ENCODE measurements at places on chromosomes 12 and 14.

- no peak for DNase-seq
Observed at GRCh38 chr14:76056128-76056527, 70.6 kb downstream of the IFT43 start.

GRCh38 chr12:50508970-50509663 lies 4.3 kb downstream of the DIP2B start:
- DNase-seq: no peak

GRCh38 chr12:32290411-32290810 lies 108.9 kb upstream of the FGD4 start:
- no peak for DNase-seq

DNA sequence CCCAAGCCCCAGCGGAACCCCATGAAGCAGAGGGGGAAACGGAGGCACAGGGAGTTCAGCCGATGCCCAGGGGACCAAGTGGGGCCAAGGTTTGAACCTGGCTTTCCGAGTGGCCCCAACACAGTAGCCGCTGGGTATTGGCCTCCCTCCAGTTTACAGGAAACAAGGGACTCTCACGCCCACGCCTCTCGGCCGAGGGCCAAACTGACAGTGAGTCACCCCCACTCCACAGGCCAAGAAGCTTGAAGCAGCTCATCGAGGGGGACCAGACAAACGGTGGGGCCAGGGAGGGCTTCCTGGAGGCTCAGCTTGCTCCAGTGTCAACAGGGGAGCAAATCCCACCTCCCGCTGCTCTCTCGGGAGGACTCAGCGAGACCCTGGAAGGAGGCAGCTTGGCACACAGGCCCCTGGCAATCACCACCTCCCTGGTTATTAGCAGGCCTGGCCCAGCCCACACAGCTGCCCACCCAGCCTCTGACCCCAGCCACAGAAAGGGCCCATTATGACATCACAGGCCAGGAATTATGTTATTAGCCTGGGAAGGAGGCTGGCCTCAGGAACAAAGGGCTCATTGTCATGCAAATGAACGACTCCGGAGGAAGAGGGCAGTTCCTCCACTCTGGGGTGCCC lies 54.6 kb downstream of the NCOR2 start:
- DNase-seq: no peak

DNA sequence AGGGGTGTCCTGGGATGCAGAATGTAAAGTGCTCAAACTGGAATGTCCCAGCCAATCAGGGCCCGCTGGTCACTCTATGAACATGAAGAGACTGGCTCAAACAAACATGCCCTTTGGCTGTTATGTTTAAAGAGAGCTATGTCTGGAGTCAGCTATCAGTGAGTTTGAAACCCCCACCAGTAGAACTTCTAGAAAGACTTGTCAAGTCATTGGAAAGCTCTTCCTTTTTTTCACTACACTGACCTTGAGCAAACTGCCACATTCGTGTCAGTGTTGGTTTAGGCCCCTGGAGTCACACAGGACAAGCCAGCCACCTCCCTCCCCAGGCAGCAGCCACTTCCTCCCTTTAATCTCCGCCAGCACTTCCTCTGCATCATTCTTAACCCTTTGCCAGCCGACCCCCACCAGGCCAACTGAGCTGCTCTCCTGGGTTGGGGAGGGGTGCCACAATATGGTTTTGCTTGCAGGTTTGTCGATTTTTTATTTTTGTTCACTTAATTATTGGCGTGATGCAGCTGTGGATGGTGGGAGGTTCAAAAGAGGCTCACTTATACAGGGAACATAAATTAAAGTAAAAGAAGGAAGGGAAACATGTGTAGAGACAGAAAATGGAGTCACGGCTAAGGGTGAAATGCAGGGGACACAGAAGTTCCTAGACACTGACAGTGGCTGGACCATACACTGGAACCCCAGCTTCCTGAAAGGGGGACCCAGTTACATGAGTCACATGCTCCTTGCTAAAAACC lies 25.3 kb downstream of the CMKLR1 start:
- no peak for DNase-seq

DNA sequence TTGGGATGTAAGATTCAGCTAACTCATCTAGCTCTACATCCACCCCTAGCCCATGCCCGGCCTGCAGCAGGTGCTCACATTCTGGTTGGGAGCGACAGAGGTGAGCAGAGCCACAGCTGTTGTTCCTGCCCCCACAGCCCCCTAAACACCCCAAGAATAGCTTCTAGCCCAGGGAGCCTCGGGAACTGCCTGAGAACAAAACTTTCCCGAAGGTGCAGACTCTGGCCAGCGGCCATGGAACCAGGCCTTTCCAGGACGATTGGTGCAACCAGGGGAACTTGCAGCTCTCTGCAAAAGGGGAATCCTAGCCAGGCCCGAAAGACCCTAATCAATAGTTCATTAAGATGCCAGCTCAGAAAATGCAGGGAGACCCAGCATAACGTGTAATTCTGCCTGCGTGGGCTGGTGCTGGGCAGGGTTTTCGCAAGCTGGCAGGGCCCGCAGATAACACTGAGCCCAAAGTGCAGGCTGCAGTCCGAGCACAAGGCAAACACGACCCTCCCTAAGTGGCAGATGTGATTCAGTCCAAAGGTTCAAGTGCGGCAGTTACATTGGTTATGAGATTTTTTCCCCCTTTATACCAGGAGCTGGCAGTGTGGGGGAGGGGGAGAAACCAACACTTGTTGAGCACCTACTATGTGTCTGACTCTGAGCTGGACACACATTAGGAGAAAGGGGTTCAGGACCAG lies 122.5 kb upstream of the MAP1LC3B2 start:
- DNase-seq: no peak

DNA sequence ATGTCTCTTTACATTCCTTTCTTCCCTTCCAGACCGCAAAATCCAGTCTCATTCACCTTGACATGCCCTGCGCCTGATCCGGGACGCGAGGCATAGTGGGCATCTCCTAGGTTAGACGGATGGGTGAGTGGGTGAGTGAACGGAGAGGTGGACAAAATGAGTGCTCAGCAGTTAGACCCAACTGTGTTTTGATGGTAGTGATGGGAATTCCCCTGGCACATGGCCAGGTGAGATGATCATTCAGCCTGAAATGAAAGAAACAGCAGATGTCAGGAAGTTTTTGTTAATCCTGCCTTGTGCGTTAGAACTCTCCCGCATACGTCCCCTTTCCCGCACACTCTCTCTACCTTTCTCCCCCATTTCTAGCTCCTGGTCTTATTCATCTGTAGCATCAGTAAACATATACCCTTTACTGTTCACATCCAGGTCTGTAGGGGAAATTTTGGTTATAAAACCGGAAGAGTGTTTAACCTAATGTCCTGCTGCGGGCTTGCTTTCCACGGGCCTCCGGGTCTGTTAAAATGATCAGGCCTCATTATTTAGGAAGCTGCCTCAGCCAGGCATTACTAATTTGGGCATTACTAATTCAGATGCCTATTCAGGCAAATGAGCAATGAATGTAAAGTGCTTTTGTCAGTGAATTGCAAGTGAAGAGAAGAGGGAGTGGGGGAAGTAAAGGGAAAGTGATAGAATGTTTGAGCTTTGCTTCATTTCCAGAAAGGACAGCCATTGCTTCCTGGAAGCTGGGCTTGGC lies 172.8 kb downstream of the ETV6 start:
- DNase-seq: peak; percentile 49

- peak; percentile 32 for DNase-seq
Observed at GRCh38 chr12:130013771-130014484, 110.1 kb upstream of the TMEM132D start.

DNA sequence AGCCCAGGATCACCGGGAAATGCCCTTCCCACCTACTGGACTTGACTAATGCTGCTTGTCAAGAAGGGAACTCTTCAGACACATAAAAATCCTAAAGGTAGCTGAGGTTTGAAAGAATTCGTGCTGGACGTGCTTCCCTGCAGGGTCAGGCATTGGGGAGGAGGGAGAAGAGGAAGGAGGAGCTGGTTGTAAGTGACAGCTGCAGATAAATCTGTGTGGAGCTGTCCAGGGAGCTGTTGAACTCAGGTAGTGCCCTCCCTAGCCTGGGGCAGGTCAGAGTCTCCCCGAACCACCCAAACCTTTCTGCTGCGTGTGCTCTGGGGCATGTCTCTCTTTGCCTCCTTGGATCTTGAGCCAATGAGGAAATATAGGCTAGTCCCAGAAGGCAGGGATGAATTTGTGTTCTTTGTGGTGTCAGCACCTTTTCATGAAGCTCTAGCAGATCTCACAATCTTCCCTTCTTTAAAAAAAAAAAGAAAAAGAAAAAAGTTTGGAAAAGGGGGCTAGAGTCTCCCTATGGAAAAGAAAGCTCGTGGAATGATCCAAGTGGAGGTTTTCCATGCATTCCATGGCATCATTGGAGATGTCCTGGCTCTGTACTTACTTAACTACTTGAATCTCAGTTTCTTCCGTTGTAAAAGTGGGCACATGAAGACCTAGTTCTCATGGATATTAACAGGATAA lies 23.6 kb upstream of the FOS start:
- DNase-seq: no peak

GRCh38 chr12:94643606-94644005 lies 6.8 kb downstream of the TMCC3 start:
- DNase-seq: no peak

DNA sequence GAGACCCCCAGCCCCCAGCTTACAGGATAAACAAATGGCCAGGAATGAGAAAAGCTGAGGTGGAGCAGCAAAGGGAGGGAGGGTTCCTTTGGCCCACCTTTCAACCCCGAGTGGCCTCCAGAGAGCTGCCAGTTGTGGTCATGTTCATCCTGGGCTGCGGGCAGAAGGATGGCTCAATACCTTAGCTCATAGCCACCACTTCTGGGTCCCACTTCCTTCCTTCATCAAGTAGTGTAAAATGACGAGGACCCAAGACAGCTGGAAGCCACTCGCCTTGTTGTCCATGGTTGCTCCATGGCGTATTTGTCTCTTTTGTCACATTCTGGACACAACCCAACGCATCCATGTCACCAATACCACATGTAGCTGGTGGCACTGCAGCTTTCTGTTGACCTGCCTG lies 24.2 kb downstream of the CRACR2A start:
- DNase-seq: no peak

- no peak for DNase-seq
Observed at GRCh38 chr12:91033251-91033650, 24.6 kb downstream of the KERA start.

DNA sequence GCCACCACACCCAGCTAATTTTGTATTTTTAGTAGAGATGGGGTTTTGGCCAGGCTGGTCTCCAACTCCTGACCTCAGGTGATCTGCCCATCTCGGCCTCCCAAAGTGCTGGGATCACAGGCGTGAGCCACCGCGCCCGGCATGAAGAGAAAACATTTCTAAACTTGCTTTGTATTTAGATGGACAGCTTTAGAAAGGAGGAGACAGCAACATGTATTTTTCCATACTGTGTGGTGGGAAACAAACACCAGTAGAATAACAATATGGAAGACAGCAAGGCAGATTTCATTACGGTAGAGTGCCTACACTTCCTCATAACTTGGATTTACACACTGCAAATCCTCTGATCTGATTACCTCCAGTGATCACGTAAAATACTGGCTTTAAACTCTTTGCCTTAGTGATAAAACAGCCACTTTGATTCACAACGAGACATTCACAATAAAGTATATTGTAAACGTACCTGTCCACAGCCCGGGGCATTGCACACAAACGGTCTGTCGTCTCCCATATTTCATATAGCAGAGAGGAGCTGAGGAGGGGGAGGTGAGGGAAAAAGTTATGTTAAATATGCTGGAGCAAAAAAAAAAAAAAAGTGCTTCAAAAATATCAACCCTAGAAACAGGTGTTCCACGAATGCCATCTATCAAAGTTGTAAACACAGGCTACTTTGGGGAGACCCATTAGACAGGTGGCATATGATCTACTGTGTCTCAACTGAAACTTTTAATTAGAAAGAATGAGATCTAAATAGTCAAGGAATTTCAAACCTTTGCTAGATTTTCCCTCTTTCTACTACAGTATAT lies 25.5 kb downstream of the ATF7 start:
- DNase-seq: no peak

GRCh38 chr12:75705749-75706711 lies 194.6 kb upstream of the KRR1 start:
- no peak for DNase-seq

GRCh38 chr14:36367985-36368774 lies 47.7 kb upstream of the MBIP start:
- DNase-seq: no peak

- DNase-seq: no peak
Observed at GRCh38 chr12:53115112-53115890, 12.0 kb downstream of the SOAT2 start.

DNA sequence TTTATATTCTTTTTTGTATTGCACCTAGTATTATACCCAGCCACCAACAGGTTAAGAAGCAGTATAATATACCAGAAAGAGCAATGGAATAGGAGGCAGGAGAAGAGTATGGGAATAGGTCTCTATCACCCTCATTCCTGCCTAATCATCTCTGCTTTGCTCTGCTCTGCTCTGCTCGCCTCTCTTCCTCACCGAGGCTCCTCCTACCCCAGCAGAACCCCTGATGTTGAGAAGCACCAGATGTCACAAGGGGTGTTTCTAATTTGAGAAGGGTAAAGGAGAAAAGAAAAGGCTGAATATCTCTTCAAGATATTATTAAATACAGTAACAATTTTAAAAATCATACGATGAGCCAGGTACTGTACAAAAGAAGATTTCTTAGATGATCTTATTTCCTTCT lies 89.0 kb downstream of the STON2 start:
- no peak for DNase-seq

GRCh38 chr14:48914921-48915320 lies 671.3 kb downstream of the RPS29 start:
- DNase-seq: no peak

- no peak for DNase-seq
Observed at GRCh38 chr12:31001581-31002360, 71.9 kb upstream of the DDX11 start.

DNA sequence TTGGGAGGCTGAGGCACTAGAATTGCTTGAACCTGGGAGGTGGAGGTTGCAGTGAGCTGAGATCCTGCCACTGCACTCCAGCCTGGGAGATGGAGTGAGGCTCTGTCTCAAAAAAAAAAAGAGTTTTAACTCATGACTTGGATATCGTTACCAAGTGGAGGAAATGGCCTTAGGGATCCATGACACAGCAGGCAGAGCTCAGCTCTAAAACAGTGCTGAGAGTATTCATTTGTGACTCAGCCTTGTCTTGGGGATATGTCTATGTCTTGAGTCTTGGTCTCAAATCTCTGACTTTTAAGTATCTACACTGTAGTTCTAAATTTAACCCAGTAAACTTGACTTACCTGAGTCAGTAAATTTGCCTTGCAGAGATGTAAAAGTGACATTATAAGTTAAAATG lies 8.8 kb upstream of the PEX5 start:
- DNase-seq: no peak

DNA sequence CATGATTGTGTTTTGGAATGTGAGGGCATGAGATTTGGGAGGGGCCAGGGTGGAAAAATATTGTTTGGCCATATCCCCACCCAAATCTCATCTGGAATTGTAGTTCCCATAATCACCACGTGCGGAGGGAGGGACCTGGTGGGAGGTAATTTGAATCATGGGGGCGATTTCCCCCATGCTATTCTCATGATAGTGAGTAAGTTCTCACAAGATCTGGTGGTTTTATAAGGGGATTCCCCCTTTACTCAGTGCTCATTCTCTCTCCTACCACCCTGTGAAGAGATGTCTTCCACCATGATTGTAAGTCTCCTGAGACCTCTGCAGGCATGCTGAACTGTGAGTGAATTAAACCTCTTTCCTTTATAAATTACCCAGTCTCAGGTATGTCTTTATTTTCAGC lies 15.7 kb downstream of the OR10P1 start:
- DNase-seq: no peak

Data from stimulated activated CD4-positive, alpha-beta T cell treated with anti-CD3 and anti-CD28 coated beads, Interleukin-12 subunit alpha, Interleukin-12 subunit beta, amount 100 ng/mL, for 4 hours (primary cell).